ENCODE measurements at places on chromosomes 11 and 22.

GRCh38 chr11:114595571-114595970 lies at the start of gene NXPE4:
Gene NXPE4 (minus strand): TSS chr11:114595786. CDS start chr11:114594759, 1,027 bp downstream.
- DNase-seq, result no peak

DNA sequence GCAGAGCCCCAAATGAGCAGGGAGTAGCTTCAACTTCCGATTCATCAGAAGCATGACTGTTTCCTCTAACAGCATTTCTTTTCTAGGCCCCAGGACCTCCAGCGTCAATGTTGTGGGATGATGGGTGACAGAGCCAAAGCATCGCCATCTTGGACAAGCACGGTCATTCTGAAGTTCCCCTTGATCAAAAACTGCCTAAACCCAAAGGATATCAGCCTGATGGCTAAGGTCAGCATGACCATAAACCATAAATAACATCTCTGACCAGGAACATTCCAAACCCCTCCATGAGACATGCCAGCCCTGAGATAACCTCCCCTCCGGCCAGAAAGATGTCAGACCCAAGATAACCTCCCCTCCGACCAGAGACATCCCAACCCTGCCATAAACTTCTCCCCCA lies 28.8 kb upstream of the TREH start:
- DNase-seq, result no peak

DNA sequence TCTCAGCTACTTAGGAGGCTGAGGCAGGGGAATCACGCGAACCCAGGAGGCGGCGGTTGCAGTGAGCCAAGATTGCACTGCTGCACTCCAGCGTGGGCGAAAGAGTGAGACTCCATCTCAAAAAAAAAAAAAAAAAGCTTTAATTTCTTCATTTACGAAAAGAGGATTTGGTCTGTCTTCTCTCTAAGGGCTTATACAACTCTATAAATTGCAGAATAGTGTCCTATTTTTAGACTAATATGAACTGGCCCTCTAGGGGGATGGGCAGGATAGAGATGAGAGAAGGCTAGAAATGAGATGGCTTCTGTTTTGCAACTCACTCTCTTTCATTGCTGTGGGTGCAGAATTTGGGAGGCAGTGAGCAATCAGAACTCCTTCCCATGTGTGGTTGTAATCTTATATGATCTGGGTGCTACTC lies 11.3 kb downstream of the MAML2 start:
- DNase-seq, result no peak

DNA sequence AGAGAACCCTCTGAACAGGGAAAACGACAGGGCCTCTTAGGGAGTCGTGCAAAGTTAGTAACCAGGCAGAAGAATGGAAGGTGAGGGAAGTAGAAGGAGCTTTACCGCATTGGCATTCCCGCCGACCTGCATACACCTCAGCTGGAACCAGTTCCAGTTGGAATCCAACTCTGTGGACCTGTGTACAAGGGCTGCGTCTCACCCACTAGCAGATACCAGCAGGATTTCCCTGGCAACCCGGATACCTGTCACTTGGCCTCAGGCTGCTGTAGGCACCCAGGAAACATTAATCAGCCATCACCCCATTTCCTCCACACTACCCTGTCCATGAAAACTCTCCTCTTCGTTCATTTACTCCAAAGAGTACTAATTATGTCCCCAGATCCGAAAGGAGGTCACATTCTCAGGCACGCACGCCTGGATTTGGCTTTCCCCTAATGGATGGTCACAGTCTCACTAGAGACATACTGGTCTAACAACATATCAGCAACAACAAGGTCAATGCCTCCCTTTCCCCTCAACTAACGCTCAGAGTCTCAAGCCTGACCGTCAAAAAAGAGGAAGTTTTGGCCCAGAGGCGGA lies 842 bp downstream of the ARFGAP2 start:
- no peak for DNase-seq
